MCF 10A (cell line): ENCODE measurements at places on chromosomes 5 and 9.
A peak's percentile ranks its signal among the peaks of the same experiment; 100 is the strongest.

DNA sequence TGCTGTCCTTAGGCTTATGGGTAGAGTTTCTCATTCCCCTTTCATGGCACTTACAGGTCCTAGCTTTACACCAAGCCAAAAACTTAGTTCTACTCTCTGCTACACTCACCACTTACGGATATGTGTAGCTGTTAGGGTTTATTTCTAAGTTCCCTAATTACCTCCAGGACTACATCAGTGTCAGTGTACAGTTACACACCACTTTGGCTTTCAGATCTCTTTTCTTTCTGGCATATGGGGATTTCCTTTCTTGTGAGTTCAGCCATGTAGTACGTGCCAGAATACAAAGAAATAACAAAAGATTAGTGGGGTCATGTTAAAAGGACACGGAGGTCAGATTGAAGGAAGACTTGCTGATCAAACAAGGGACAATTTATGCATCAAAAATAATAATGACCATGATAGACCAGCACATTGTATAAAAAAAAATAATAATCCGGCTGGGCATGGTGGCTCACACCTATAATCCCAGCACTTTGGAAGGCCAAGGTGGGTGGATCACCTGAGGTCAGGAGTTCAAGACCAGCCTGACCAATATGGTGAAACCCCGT lies 41.8 kb downstream of the LYRM7 start:
- DNase-seq, result no peak

GRCh38 chr5:55037046-55037771 lies 13.2 kb downstream of the GZMK start:
- DNase-seq, result peak; percentile 9

DNA sequence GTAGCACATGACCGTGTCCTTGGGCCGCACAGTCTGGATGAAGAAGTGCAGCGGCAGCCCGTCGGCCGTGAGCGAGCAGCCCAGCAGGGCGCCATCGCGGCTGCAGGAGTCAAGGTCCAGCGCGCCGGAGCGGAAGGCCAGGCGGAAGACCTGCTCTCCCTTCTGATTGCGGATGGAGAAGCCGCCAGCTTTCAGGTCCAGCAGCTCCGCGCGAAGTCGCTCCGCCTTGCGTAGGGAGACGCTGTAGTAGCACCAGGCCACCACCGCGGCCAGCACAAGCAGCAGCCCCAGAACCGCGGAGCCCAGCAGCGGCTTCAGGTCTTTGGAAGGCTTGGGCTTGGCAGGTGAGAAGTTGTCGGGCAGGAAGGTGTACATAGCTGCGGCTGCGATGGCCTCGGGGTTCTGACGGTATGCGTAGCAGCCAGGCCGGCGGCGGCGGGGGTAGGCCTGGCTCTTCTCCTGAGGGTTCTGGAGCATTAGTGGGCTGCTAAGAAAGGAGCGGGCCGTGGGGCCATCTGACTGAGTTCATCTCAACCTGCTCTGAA lies 4.2 kb downstream of the MYORG start:
- no peak for DNase-seq

- DNase-seq, result peak; percentile 93
These were observed at the start of gene CHSY3 for GRCh38 chr5:129904102-129904666. TSS of gene CHSY3 (plus strand) at chr5:129904465.

DNA sequence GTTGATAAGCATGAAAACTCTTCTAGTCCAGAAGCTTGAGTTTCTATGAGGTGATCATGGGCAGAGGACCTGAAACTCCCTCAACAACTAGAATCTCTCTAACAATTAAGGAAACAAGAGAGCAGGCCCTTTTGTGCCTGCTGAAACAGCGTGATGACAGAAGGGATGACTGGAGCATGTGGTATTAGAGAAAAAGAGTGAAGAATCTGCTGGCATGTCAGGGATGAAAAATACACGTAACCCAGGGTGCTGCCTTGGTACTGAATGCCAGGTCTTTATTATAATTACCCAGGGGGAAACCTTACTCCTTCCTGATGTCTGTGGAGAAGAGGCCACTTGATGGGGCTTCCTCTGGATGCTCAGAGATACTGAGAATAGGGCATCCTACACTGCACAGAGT lies 167.8 kb downstream of the CRB2 start:
- no peak for DNase-seq

- peak; percentile 79 for DNase-seq
These were observed 524.2 kb upstream of the DAB2 start for GRCh38 chr5:39948867-39949468.

- DNase-seq, result no peak
These were observed 31.1 kb upstream of the FRMD3 start for GRCh38 chr9:83569326-83569725.

DNA sequence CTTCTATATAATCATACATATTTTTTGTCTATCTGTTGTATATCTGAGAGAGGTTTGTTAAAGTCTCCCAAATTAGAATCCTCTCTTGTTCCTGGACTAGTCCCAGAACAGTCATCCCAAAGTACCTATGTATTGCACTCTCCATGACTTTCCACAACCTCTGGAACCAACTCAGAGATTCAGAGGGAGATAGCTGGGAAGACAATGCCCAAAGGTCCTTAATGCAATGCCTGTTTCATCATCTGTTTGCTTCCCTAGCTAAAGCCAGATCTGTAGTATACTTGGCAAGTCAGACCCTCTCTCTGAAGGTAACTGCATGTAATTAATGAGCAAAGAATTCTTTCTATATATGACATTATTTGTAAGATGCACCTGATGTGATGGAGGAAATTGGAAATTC lies 89.4 kb downstream of the ZNF474 start:
- DNase-seq, result peak; percentile 71
